Mucosa of gallbladder (tissue), 1 donor: ENCODE measurements at places on chromosomes 2 and 18. TPM values are rescaled to one million over a fixed set of nuclear protein-coding genes. Genes with fewer than 3 reads are reported as not detected.

- no peak for DNase-seq
Observed at GRCh38 chr2:229714080-229714735, at the start of gene DNER. TSS of gene DNER (minus strand) at chr2:229714555. CDS start at chr2:229714423, 132 bp downstream.

DNA sequence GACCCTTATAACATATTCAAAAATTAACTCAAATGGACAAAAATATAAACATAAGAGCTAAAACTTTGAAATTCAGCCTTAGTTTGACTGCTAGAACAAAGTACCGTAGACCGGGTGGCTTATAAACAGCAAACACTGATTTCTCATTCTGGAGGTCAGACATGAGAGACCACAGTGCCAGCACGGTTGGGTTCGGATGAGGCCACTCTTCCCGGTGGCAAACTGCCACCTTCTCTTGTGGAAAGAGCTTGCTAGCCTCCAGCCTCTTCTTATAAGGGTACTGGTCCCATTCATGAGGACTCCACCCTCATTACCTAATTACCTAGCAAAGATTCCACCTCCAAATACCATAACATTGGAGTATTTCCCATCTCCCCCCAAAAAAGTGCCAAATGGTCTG is 91.3 kb downstream of the FAM210A start:
- DNase-seq: no peak

- DNase-seq: no peak
Observed at GRCh38 chr2:126344493-126344892, 311.5 kb upstream of the GYPC start.

DNA sequence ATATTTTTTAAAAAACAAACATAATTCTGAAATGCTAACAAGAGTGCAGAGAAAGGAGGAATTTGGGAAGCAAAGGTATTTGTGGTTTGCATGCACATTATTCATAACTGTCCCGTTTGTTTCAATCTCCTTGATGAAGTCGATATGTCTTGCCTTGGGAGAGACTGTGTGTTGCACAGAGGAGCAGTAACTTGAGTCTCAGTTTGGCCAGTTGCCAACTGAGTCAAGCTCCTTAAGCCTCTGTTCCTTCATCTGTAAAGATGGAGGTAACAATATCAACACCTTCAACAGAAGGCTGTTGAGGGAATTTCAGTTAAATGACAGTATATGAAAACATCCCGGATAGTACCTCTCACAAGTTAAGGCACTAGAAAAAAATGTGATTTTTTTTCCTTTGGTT is 226.2 kb downstream of the ASXL3 start:
- DNase-seq: no peak

DNA sequence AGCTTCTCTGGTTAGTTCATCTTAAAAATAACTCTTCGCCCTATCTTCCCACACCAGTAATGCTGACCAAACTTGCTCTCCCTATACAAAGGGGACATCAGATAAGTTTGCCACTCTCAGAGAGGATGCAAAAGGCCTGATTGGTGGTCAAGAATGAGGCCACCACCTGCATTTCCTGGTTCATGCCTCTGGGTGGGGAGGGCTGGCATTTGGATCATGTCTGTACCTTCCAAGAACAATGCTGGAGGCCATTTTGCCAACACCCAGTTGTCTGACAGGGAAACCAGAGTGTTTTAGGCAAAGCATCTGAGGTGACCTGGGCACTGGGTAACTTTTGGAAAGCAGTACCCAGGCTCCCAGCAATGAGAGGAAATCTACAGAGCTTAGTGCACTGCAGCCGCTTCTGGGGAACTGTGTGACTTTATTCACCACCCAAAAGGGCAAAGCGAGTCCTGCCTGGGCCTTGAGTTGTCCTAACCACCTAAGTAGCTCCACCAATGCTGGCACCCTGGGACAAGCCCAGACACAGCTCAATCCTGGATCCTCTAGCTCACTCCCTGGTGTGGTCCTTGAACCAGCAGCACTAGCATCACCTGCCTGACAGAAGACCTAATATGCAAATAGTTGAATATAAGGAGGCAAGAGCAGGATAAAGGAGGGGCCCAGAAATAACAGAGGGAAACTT is 35.1 kb downstream of the CAPN13 start:
- DNase-seq: peak; percentile 7

DNA sequence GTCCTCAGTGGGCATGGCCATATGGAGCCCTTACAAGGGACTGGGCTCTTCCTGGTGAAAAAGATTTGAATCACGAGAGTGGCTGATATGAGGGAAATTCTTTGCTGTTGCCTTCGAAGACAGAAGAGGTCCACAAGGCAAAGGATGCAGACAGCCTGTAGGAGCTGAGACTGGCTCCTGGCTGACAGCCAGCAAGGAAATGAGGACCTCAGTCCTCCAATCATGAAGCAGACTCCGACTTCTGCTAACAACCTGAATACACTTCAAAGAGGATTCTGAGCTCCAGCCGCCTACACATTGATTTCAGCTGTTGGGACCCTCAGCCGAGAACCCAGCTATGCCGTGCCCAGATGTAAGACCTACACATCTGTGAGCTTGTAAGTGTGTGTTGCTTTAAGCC is 3.0 kb upstream of the ST8SIA5 start:
- no peak for DNase-seq

DNA sequence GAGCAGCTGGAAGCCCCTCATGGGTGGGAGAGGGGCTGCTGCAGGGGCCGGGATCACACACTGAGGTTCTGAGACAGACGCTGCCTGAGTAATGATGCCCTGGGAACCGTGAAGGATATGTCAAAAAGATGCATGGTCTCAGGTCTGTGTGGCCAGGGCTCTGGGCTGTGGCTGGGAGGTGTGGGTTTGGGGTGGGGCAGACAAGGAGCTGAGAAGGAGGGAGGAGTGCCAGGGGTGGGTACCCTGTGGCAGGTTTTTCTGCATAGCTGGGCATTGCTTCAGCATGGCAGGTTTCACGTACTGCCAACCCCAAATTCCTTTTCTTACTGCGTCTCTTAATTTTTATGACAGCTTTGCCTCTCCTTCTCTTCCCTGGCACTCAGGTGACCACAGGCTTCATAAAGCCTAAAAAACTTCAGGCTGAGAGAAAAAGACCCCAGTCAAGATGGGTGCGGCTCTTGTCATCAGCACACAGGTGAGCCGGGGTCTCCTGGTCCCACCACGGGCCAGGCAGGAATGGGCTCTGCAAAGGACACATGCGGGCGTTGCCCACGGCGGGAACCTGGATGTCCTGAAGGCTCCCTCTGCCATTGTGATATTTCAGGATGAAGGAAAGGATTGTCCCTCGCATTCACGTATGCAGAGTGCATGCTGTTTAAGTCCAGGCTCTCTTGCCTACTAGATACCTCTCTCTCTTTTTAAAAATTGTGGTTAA is 18.0 kb downstream of the MALL start:
- DNase-seq: no peak

GRCh38 chr2:236915726-236916125 is 170.0 kb upstream of the COPS8 start:
- no peak for DNase-seq

DNA sequence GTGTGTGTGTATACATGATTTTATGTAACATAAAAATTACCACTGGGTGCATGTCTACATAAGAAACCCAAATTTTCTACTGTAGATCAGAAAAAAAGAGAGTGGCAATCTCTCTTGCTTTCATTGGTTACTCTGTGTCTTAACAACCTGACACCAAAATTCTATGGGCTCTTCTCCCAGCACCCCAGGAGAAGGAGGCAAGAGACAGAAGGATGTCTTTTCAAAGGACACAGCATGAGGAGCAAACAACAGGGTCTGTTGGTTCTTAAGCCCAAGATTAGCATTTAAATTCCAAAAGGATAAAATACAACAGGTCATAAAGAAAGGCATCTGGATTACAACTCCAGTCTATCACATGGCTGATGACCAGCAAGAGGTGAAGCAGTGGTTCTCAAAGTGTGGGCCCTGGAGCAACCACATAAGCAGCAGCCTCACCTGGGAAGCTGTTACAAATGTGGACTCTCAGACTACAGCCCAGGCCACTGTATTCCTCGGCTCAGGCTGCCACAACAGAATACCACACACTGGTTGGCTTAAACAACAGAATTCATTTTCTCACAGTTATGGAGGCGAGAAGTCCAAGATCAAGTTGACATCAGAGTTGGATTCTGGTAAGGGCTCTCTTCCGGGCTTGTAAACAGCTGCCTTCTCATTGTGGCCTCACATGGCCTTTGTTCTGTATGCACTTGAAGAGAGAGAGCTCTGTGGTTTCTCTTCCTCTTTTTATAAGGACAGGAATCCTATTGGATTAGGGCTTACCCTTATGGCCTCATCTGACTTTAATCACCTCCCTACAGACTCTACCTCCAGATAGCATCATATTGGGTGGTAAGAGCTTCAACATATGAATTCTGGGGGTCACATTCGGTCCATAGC is 79.8 kb upstream of the RNF152 start:
- no peak for DNase-seq

GRCh38 chr2:204321910-204322751 is 223.1 kb upstream of the PARD3B start:
- no peak for DNase-seq

- no peak for DNase-seq
Observed at GRCh38 chr18:80006724-80007123, 18.4 kb upstream of the TXNL4A start.

GRCh38 chr2:102806250-102806837 is 44.5 kb downstream of the TMEM182 start:
- DNase-seq: peak; percentile 64

- no peak for DNase-seq
Observed at GRCh38 chr18:35324926-35325655, 19.1 kb downstream of the ZNF24 start.

DNA sequence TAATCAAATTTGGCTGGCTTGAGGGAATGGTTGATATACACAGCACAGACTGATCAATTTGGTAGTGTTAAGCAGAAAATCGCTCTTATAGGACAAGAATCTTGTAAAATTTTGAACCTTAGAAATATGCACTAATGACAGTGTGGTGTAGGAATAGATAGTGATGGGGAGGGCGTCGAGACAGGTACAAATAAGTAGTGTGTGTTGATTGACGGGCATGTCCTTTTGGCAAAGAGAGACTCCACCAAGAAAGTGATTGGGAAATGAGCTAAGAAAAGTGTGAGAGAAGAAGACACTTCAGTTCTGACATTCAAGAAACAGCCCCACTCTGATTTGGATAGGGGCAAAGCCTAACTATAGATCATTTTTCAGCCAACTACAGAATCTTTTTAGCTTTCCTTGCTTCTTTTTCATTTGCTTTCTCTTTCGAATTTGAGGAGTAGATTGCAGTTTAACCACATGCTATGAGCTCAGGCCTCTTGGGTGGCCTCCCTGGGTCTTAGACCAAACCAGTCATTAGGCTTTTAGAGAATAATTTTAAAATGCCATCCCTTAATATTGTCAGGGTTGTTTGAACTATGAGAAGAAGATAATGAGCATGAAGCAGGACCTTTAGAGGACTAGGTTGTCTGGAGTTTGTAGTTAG is 127.1 kb downstream of the CERS6 start:
- DNase-seq: no peak

PROC gene
- total RNA-seq: 3.3 TPM

KLHL29 gene
- total RNA-seq: 22.3 TPM

UGT1A4 gene
- 5.2 TPM for total RNA-seq

SERPINB7 gene
- total RNA-seq: 0.17 TPM

RTP5 gene
- not detected for total RNA-seq
